Activated naive CD4-positive, alpha-beta T cell treated with anti-CD3 and anti-CD28 coated beads, Interleukin-2, amount 50 U/mL, for 72 hours (primary cell): ENCODE measurements at places on chromosomes 4 and X. TPM values are rescaled to one million over a fixed set of nuclear protein-coding genes. Genes with fewer than 3 reads are reported as not detected.

The LDB2 gene
- total RNA-seq, result not detected

The TMPRSS11B gene
- not detected for total RNA-seq

The TLR6 gene
- total RNA-seq, result 3.7 TPM

The SORBS2 gene
- total RNA-seq, result not detected

The CPE gene
- not detected for total RNA-seq

The CCKAR gene
- total RNA-seq, result not detected

The UGT2A1 gene
- not detected for total RNA-seq
